ENCODE measurements at places on chromosomes 1 and 21.

- DNase-seq, result no peak
These were observed 88.1 kb upstream of the LRRC8D start for GRCh38 chr1:89732643-89733222.

GRCh38 chr1:3456449-3456963 is 2.0 kb downstream of the ARHGEF16 start:
- no peak for DNase-seq

- no peak for DNase-seq
These were observed 184.5 kb upstream of the KAZN start for GRCh38 chr1:14413819-14414490.

DNA sequence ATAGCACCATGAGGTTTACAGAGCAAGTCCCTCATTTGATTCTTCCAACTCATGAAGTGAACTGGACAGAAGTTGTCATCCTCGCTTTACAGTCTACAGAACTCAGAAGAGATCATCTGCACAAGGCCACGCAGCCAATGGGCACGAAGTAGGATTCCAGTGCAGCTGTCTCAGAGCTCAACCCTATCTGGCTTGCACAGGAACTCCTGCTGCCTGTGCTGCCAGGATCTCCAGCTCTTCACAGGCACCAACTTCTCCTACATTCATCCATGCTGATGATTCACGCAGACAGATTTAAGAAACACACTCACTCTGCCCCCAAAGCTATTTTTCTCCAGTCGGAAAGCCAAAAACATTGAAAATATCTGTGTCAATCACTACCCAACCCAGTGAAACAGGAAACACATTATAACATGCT is 157.0 kb downstream of the RERE start:
- DNase-seq, result peak; percentile 23

DNA sequence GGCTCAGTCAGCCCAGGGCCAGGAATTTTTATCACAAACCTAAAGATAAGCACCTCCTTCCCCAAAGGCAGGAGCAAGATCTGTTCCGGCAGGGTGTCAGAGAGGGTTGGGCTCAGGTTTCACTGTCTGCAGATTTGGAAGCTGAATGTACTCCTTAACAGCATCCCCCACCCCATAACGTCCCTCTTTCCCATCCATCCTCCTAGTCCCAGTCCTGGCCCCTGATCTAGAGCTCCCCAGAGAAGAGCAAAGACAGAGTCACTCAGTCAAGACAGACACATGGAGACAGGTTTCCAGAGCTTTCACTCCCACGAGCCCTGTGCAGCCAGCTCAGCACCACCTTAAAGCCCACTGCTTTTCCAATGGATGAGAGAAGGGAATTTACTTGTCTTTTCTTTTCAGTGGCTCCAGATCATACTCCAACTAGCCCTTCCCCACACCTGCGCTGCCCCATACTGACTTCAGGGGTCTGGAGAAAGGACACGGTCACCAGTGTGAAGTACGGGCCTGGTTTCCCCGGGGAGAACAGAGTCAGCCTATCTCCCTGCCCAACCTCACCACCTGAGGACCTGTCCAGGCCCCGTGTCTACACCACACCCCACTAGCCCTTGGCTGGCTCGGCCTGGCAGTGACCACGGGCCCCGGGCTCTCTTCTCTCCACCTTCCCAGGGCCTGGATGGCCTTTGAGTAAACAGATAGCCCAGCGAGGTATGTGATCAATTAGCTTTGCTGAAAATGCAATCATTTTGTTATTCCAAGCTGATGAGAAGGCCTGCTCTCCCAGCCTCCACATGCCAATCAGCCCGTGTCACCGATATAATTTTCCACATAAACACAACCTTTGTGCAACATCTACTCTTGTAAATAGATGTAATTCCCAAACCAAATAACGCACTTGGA is 249.1 kb downstream of the FOXD2 start:
- no peak for DNase-seq

DNA sequence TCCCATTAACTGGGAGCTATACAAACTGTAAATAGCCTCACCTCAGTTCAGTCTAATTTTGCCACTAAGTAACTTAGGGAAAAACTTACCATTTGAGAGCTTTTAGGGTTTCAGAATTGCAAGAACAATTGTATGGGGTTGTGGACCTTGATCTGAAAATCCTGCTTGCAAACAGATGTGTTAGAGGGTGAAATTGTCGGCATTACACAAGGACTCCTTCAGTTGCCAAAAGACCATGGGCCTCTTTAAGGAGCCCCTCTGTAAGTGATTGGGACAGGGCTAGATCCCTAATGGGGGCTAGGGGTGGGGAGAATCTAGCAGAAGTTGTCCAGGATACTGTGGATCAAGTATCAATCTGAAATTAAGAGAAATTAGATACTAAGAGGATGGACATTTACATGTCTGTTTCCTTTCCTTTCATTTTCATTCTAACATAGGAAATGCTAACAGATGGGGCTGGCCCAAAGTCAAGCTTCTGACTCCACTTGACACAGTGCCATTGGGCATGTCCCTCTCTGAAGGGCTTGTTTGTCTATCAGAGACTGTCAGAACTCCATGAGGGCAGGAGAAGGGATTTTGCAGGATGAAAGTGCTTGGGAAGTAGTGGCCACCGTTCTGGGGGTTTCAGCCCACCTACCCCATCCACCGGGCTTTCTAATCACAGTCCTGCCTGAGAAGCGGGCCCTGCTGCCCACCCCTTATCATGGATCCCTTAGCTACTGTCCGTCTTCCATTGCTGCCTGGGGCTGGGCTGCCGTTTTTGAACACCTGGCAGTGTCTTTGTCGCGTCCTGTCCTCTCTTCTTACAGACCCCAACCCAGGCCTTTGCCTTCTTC is 54.7 kb downstream of the STUM start:
- DNase-seq, result no peak

DNA sequence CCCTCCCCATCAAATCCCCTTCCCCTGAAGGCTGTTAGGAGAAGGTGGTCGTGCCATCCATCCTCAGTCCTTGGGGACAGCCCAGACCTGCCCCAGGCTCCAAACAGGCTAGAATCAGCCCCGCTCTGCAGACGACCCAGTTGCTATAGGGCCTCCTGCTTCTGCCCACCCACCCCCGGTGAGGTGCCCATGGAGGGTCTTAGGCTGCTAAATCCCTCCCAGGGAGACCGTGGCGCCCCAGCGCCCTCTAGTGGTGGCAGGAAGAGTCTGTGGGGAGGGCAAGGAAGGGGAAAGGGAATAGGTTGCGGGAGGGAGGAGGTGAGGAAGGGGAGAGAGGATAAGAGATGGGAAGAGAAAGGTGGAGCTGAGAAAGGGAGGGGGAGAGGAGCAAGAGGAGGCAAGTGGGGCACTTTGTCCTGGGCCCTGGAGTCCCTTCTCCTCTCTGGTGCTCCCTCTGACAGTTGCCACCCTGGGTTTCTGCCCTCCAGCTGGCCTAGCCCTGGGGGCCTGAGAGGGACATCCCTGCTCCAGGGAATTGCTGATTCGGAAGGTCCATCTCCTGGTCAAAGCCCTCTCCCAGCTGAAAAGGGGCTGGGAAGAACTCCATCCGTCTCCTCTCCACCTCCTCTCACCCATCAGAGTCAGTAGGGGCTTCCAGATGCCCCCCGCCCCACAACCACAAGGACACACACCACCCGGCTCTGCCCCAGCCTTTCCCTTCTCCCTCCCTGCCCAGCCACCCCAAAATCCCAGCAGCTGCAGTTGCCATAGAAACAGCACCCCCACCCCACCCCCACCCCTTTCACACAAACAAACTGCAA is 55.4 kb downstream of the CAMK2N1 start:
- DNase-seq, result no peak

- no peak for DNase-seq
These were observed 194.8 kb downstream of the LMO4 start for GRCh38 chr1:87523466-87523865.

DNA sequence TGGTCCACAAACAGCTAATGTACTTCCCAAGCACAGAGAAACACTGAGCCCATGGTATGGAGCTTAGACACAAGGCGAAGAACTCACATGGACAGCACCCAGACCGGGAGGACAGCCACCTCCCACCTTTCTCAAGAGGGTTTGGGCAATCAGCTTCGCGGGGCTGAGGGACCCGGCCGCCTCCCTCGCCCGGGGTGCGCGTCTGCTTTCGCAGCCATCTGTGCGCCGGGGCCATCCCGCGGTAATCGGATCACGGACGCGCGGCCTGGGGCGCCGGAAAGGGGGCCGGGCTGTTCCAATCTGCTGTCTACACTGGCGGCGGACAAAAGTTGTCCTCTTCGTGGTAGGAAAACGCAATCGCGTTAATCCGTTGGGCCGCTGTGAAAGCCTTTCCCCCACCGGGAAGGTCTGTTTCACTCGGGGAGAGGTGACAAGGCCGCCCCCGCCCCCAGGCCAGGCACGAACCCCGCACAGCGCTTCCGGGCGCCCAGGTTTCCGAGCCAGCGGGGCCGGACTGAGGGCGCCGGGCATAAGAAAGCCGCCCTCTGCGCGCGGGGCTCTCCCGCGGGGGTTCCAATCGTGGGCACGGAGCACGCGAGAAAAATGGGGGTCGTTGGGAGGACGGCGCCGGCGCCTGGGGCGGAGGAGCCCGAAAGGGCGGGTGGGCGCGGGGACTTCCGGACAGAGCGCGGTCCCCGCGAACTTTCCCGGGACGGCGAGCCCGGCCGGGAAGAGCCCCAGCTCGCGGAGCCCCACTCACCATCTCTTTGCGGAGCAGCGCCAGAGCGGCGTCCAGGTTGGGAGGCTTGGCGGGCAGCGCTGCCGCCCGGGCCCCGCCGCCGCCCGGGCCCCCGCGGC is 664 bp downstream of the FAM89A start:
- DNase-seq, result no peak

DNA sequence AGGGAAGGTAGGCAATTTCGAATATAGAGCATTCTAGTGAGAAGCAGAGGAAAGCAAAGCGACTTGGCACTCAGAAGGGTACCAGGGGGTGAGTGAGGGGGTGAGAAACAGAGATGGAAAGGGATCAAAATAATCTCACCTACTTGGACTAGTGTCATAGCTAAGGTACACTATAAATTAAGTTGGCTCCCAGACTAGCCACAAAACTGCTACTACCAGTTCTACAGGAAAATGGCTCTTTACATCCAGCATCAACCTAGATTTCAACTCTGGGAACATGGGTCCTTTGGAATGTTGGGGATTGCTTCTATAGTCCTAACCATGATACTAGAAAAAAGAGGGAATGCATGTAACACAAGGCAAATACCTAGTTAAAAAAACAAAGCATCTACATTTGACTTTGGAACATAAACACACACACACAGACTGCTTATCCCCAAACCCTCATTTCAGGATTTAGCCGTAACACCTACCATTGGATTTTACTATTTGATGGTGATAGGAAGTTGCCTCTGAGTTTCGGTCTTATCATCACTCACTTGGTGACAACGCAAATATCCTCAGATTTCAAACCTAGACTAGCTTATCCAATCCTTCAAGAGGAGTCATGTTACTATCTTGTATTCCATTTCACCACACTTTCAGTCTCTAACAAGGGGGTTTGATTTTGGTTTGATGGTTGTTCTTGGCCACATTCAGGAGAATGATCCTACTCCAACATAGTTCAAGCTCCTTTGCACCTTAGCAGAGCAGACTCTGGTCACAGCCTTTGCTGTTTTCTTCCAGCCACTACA is 5.6 kb downstream of the ZBTB21 start:
- DNase-seq, result no peak

DNA sequence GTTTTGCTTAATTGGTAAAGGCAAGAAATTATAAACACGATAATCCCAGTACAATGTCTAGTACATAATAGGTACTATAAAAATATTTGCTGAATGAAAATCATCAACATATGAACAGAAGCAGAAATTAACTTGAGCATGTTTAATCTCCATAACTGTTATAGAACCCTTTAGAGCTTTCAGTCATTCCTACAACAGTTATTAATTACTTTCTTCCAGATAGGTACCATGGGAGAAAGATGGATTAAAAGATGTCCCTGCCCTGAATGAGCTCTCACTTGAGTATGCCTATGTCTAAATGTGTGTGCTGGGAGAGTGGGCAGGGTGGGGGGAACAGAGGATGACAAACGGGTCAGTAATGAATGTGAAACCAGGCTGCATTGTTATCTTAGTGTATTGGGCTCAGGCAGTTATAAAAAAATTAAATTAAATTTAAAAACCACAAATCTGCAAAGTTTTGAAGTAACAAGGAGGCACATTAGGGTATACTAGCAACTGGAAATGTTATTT is 2.4 kb downstream of the EPS15 start:
- DNase-seq, result no peak

- DNase-seq, result no peak
These were observed 44.4 kb downstream of the COLGALT2 start for GRCh38 chr1:183993132-183993531.

- DNase-seq, result no peak
These were observed 15.7 kb downstream of the AVPR1B start for GRCh38 chr1:206101351-206102045.

DNA sequence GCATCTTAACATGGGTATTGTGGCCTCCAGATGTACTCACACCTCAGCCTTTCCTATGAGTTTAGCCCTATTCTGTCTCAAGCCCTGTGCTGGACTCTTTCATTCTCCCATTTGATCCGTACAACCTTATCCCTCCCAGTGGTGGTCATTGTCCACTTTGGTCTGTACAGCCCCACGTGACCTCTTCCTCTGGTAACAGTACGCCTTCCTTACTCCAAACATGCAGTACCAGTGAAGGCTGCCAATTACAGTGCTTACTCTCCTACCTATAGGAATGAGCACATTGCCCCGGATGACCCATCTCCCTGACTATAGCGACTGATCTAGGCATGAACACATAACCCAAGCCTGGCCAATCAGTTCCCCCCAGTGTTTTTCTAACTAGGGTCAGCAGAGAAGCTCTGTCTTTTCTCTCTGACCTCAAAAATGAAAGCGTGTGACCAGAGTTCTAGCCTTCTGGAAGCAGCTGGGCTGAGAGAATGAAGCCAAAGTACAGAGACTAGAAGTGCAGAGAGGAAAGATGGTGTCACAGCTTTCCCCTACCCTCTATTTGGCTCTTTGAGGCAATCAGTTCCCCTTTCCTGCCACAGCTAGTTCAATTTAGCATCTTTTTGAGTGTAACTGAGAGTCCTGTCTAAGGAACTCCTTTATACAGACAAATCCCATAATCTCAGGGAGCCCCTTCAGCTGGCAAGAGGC is 9.9 kb upstream of the QSOX1 start:
- DNase-seq, result no peak

Data from GDM1 (cell line).